ENCODE measurements at places on chromosomes 11 and 22.

GRCh38 chr11:48014917-48015316 lies 34.6 kb downstream of the PTPRJ start:
- no peak for DNase-seq

DNA sequence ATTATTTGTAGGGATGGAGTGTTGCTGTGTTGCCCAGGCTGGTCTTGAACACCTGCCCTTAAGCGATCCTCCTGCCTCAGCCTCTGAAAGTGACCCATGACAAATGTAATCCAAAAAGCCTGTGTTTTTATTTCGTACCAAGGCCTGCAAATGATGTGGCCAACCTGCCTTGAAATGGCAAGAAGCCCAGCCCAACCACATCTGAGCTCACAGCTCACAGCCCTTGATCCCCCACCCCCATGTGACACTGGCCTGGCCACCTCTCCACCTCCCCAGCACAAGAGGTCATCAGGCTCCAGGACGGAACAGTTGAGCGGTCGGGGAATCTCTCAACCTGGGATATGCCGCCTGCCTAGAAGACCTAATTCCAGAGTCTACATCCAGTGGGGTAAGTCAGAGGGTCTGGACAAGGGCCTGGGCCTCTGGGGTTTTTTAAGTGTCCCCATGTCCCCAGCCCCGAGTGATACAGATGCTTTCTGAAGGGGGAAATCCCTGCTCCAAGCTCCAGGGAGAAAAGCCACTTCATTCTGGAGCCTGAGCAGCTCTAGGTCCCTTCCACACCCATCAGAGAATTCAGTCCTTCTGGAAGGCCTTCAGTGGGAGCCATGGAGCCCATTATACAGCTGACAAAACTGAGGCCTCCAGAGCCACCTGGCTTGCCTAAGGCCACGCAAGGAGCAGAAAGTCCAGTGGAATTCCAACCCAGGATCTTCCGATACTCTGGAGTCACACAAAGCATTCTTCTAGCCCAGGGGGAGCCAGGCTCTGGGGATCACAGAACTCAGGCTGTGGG lies 70.7 kb downstream of the MN1 start:
- no peak for DNase-seq

DNA sequence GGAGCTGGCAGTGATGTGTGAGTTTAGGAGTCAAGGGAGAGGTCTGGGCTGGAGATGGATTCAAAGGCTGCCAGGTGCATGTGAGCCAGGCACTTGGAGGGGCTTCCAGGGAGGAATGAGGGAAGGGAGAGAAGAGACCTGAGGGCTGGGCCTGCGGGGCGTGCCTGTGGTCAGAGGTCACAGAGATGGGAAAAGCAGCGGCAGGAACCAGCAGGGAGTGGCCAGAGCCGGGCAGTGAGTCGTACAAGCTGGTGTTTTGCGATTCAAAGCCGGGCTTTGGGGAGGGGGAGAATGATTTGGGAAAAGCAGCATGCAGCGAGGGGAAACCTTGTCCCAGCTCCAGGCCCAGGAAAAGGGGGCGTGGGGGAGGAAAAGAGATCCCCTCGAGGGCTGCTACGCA lies 96.9 kb upstream of the RTL6 start:
- no peak for DNase-seq

DNA sequence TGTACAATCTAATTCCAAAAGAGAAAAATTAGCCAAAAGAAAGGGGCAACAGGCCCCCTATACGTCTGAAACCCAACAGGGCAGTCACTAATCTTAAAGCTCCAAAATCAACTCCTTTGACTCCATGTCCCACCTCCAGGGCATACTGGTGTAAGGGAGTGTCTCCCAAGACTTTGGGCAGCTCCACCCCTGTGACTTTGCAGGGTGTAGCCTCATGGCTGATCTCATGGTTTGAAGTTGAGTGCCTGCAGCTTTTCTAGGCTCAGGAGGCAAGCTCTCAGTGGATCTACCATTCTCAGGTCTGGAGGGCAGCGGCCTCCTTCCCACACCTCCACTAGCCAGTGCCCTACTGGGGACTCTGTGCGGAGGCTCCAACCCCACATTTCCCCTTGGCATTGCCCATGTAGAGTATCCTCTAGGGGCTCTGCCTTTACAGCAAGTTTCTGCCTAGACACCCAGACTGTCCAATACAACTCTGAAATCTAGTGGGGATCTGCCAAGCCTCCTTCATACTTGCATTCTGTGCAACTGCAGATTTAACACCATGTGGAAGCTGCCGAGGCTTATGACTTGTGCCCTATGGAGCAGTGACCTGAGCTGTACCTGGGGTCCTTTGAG lies 94.5 kb downstream of the TRIM29 start:
- no peak for DNase-seq
